ENCODE measurements at places on chromosomes 2 and 18. TPM values are rescaled to one million over a fixed set of nuclear protein-coding genes. Genes with fewer than 3 reads are reported as not detected.

DNA sequence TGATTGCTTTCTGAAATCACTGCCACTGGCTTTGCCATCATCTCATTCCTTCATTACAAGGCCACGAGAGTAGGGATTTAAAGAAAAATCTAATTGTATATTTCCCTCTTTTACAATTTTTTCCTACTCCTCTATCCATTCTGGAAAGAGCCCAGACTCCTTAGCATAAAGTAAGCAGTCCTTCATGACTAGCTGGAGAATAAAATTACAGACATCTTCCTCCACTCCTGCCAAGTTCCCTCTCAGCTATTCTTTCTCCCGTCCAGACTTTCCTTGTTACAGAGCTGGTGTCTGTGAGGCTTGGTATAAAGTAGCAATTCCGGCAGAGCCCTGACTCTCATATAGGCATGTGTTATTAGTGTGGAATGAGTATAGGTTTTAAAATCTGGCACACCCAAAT, 806.8 kb downstream of the PLCL1 start:
- no peaks in the 10 kb centered on the region for H3K27me3 ChIP-seq
- H3K4me1 ChIP-seq = no peaks in the 10 kb centered on the region
- no peaks in the 10 kb centered on the region for H3K36me3 ChIP-seq
- no peak overlapping the region for H3K4me3 ChIP-seq
- H3K27ac ChIP-seq = no peak overlapping the region
- DNase-seq = no peak

HTR2B gene
- total RNA-seq = 0.65 TPM

POTEI gene
- 0.24 TPM for total RNA-seq

- no peak overlapping the region for H3K27ac ChIP-seq
- no peak overlapping the region for H3K4me3 ChIP-seq
- H3K36me3 ChIP-seq = no peaks in the 10 kb centered on the region
- no peaks in the 10 kb centered on the region for H3K27me3 ChIP-seq
- no peak for DNase-seq
- no peaks in the 10 kb centered on the region for H3K4me1 ChIP-seq
Observed at GRCh38 chr2:52341732-52342131, 1309.8 kb upstream of the NRXN1 start.

ZNF638 gene
- 115 TPM for total RNA-seq

LINC00305 gene
- not detected for total RNA-seq

CD8B2 gene
- 0.21 TPM for total RNA-seq

GRCh38 chr2:25025229-25026007, 16.5 kb upstream of the EFR3B start:
- no peak overlapping the region for H3K27ac ChIP-seq
- no peak for DNase-seq
- H3K4me3 ChIP-seq = no peak overlapping the region
- H3K36me3 ChIP-seq = no peaks in the 10 kb centered on the region

GRCh38 chr18:5986257-5986931, 91.1 kb upstream of the TMEM200C start:
- no peaks in the 10 kb centered on the region for H3K27me3 ChIP-seq
- H3K27ac ChIP-seq = no peak overlapping the region
- H3K36me3 ChIP-seq = no peaks in the 10 kb centered on the region
- H3K4me1 ChIP-seq = no peaks in the 10 kb centered on the region
- H3K4me3 ChIP-seq = no peak overlapping the region
- DNase-seq = no peak

DNA sequence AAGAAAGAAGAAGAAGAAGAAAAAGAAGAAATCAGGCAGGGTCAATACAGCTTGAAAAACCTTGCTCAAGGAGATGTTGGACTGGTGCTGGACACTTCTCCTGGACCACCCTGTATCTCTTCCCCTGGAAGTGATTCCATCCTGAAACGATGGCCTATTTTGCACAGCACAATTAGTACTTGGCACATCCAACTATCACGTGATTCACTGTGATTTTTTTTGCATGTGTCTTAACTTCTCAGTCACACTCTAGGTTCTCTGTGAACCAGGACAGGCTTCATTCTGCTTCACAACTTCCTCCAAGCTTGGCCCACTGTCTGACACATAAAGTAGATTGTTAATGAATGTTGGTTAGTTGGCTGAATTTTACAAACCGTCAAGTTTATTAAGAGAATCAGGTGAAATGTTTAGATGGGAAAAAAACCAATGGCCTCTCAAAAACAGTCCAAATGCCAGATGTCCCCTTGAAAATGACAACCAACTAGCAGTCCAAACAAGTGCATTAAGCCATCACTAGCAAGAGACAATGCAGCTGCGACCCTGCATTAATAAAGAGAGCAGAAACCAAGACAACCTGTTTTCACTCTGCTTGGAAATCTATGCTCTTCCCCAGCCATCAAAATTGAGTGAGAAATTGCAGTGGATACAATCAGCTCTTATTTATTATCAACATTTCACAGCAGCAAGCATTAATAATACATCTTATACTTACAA, 300.0 kb upstream of the CHAC2 start:
- no peak overlapping the region for H3K27ac ChIP-seq
- DNase-seq = no peak
- H3K36me3 ChIP-seq = no peaks in the 10 kb centered on the region
- no peaks in the 10 kb centered on the region for H3K27me3 ChIP-seq
- H3K4me3 ChIP-seq = no peak overlapping the region
- H3K4me1 ChIP-seq = no peaks in the 10 kb centered on the region

CCDC102B gene
- 29.4 TPM for total RNA-seq
